ENCODE measurements at places on chromosomes 4 and X. TPM values are rescaled to one million over a fixed set of nuclear protein-coding genes. Genes with fewer than 3 reads are reported as not detected.
A peak's percentile ranks its signal among the peaks of the same experiment; 100 is the strongest.

RAB40A gene
- polyA plus RNA-seq: 2.6 TPM

HSFX3 gene
- polyA plus RNA-seq: not detected

- DNase-seq: no peak
Observed at GRCh38 chrX:10619425-10620046, 849 bp downstream of the MID1 start.

DNA sequence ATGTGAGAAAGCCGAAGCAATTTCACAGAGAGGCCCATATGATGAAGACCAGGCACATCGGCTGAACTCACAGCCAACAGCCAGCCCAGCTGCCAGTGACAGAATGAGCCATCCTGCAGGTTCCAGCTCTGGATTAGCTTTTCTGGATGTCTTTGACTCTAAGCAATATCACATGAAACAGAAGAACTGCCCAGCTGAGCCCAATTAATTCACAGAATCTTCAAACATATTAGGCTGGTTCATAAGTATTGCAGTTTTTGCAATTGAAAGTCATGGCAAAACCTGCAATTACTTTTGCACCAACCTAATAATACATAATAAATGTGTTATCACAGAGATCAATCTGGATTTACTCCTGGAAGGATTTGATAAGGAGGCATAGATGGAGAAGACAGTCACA is 299.9 kb downstream of the RAB28 start:
- no peak for DNase-seq

ATP8A1 gene
- polyA plus RNA-seq: 19.1 TPM

CLTRN gene
- 1.9 TPM for polyA plus RNA-seq

DNA sequence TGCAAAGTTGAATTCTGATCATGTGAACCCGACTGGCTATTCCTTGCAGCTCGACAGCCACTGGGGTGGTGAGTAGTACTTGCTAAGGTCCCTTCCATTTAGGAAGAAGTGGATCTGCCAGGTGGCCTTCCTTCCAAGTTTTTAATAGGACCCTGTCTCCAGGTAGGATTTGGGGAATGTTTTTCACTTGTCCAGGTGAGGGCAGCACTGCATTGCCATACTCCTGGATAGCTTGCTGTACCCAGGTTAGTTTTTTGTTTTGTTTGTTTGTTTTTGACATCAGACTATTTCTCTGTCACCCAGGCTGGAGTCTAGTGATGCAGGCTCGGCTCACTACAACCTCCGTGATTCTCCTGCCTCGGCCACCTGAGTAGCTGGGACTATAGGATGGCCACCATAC is 29.8 kb downstream of the SAGE1 start:
- DNase-seq: no peak

- DNase-seq: no peak
Observed at GRCh38 chr4:9703391-9703790, 78.0 kb upstream of the DRD5 start.

MAOB gene
- polyA plus RNA-seq: 12.8 TPM

DNA sequence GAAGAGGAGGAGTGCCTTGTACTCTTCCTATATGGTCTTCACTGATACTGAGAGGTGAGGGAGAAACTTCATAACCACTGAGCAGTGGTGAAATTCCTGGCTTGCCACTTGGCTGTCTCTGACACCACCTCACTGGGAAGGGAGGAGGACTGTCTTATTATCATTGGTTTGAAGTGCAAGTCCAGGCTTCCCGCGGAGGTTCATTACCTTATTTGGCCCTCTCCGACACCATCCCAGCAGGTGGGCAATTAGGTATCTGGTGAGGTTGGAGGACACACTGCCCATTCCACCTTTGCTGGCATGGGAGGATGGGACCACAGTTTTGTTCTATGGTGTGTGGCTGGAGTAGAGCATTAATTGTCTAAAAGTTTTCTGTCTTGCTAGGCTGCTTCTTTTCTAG is 206.1 kb downstream of the LHFPL1 start:
- DNase-seq: no peak

DNA sequence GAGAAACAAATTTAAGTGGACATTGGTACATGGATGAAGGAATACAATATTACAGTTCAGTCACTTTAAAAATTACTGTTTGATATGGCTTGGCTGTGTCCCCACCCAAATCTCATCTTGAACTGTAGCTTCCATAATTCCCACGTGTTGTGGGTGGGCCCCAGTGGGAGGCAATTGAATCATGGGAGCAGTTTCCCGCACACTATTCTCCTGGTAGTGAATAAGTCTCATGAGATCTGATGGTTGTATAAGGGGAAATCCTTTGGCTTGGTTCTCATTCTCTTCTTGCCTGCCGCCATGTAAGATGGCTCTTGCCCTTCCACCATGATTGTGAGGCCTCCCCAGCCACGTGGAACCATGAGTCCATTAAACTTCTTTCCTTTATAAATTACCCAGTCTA is 804.2 kb upstream of the FRG1 start:
- no peak for DNase-seq

DNA sequence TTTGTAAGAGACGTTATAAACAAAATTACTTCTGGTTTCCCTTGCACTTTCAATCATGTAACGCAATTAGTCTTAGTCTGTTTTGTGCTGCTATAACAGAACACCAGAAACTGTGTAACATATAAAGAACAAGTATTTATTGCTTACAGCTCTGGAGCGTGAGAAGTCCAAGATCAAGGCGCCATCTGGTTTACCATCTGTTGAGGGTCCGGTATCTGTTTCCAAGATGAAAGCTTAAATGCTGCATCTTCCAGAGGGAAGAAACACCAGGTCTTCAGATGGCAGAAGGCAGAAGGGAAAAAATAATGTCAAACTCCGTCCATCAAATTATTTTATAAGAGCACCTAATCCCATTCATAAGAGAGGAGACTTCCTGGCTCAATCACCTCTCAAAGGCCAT is 474.1 kb downstream of the PDGFC start:
- DNase-seq: no peak

WAS gene
- 3.8 TPM for polyA plus RNA-seq

GRCh38 chr4:683982-684622 is 4.8 kb downstream of the SLC49A3 start:
- no peak for DNase-seq

GRCh38 chr4:6450709-6451108 is 21.7 kb downstream of the PPP2R2C start:
- DNase-seq: no peak

DNA sequence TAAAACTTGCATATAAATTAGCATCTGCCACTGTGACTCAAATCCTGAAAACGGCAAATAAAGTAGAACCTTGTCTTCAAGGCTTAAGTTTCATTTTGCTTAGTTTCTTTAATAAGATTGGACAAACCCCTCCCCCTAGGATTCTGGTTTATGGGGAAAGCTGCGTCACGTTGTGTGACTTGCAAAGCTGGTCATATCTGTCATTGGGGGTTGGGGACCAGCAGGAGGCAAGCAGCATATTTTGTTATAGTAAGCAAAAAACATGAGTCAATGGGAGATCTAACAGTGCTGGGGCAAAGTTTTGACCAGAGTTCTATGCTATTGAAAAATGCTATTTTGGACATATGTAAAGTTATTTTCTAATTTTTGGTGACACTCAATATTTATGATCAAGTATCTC is 407.3 kb downstream of the PCDH18 start:
- DNase-seq: no peak

- DNase-seq: no peak
Observed at GRCh38 chr4:151581570-151581969, 172.6 kb downstream of the FHIP1A start.

- no peak for DNase-seq
Observed at GRCh38 chrX:10352536-10352935, 195.8 kb downstream of the CLCN4 start.

CACNA1F gene
- 0.41 TPM for polyA plus RNA-seq

GRCh38 chr4:73902038-73902637 is 32.9 kb downstream of the CXCL1 start:
- DNase-seq: no peak

GRCh38 chrX:67545036-67545821 is 1.4 kb downstream of the AR start:
- DNase-seq: no peak

SHROOM3 gene
- 21.6 TPM for polyA plus RNA-seq

GRCh38 chr4:45385306-45385705 is 659.0 kb upstream of the GNPDA2 start:
- DNase-seq: no peak

GRCh38 chr4:43163101-43163792 is 270.7 kb downstream of the GRXCR1 start:
- no peak for DNase-seq

DNA sequence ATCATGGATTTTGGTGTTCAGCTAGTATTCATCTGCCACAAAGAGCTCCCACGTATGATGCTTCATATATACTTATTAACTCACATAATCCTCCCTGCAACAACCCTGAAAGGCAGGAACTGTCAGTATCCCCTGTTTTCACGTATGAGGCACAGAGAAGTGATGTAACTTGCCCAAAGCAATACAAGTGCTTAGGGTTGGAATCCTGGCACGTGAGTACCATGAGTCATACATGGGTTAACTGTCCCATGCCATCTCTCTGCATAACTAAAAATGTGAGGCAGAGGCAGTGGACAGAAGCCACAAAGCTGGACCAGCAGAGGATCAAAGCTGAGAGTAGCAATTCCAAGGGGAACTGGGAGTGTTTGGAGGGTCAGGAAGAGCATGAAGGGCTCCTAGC is 35.7 kb upstream of the EGFL6 start:
- no peak for DNase-seq

HNRNPD gene
- 583 TPM for polyA plus RNA-seq

DNA sequence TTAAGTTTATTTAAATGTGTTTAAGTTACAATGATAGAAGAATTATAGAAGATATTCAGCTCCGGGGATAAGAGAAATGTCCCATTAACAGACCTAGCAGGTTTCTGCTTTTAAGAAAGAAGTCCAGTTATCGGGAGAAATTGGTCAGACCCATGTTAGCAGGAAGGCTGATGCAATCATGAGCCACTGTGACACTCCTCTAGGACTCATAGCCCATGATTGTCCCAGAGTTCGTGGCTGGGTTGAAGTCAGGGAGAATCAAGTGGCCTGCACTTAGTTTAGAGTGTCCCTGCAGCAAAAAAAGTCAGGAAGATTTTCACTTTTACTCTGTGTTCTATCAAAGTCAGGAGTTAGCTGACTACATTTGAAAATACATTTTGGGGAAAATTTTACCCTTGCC is 72.0 kb downstream of the TMEM144 start:
- DNase-seq: no peak

- no peak for DNase-seq
Observed at GRCh38 chrX:87582453-87582852, 64.9 kb downstream of the KLHL4 start.

SMIM9 gene
- polyA plus RNA-seq: not detected

GRCh38 chrX:124098089-124098488 is 136.6 kb downstream of the STAG2 start:
- peak; percentile 6 for DNase-seq

GRCh38 chr4:36242629-36243354 is 1.5 kb downstream of the ARAP2 start:
- DNase-seq: no peak

DNA sequence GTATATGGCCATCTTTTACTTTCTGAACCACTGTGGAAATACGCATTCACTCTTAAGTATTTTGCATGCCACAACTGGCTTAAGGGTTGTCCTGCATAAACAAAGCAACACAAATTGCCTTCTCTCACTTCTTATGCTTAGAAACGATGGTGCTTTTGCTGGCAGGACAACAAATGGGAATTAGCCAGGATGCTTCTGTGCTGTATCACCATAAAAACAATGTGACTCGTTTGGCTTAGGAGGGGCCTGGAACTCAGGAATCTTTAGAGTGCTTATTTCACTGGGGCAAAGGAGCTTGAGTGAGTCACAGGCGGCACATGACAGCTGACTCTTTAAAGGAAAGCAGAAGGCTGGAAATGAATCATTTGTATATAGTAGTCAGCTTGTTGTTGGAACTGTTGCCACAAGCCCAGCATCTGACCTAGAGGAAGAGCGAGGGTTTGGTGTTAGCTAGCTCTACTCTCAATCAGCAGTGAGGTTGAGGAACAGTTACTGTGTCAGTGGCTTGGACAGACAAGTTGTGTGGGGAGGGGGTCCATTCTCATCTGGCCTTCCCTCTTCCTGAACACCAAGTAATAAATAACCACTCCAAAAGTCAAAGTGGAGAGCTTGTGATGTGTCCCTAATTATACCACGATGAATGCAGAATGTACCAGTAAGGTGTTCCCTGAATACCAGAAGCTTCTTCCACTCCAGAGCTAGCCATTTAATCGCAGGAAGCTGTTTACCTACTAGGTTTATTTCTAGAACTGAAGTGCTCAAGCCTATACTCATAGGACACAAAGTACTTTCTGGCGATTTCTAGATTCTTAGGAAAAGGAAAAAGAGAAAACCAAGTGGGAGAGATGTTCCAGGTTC is 293.1 kb downstream of the CAMK2D start:
- no peak for DNase-seq

FAM114A1 gene
- 69.2 TPM for polyA plus RNA-seq

GRCh38 chr4:108890484-108890881 is 127.6 kb upstream of the ETNPPL start:
- DNase-seq: no peak

DNA sequence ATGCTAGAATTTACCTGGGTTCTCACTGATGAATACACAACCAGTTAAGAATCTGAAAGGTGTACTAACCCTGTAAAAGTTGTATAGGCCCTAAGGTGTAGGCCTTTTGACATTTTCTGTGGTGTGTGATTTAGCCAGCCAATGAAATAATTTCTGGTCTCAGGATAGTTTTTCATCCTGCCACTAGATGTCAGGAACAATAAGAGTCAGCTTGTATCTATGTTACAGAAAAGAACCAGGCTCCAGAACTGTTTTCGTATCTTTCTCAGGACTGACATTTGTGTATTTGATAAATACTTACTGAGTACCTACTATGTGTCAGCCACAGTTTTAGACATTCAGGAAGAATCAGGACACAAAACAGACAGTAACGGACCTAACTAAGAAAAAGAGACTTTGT is 673.6 kb upstream of the TENM3 start:
- DNase-seq: no peak

GRCh38 chr4:155033604-155034003 is 174.8 kb upstream of the NPY2R start:
- DNase-seq: no peak

- DNase-seq: no peak
Observed at GRCh38 chr4:94976371-94977011, 218.7 kb downstream of the BMPR1B start.

GRCh38 chr4:51845711-51846110 is 2.8 kb downstream of the DCUN1D4 start:
- no peak for DNase-seq
